ENCODE measurements at places on chromosomes 16 and 17. TPM values are rescaled to one million over a fixed set of nuclear protein-coding genes. Genes with fewer than 3 reads are reported as not detected.

TNFSF12 gene
- total RNA-seq = 17.0 TPM

TPSG1 gene
- not detected for total RNA-seq

CD300LD gene
- total RNA-seq = not detected

PYCARD gene
- total RNA-seq = 120 TPM

HSDL1 gene
- 27.2 TPM for total RNA-seq

OR1A2 gene
- total RNA-seq = not detected

SLC46A1 gene
- 8.1 TPM for total RNA-seq

TBC1D3K gene
- not detected for total RNA-seq

NTN1 gene
- total RNA-seq = 3.0 TPM

DPEP2 gene
- not detected for total RNA-seq

YBX2 gene
- total RNA-seq = 0.29 TPM

TERB1 gene
- total RNA-seq = not detected

PRSS27 gene
- total RNA-seq = 0.58 TPM

ATP2C2 gene
- total RNA-seq = not detected

TELO2 gene
- 23.3 TPM for total RNA-seq

C17orf100 gene
- 0.58 TPM for total RNA-seq

TEX14 gene
- not detected for total RNA-seq

CLEC19A gene
- total RNA-seq = not detected

SBK1 gene
- total RNA-seq = not detected

TCAP gene
- total RNA-seq = 0.50 TPM

TBC1D3C gene
- total RNA-seq = not detected

RARA gene
- 8.6 TPM for total RNA-seq

SYT17 gene
- 0.66 TPM for total RNA-seq

C16orf86 gene
- 9.6 TPM for total RNA-seq

ZNF778 gene
- total RNA-seq = 6.8 TPM

RBFOX1 gene
- not detected for total RNA-seq

FOXL1 gene
- 27.3 TPM for total RNA-seq

CIITA gene
- total RNA-seq = 0.33 TPM

FOXN1 gene
- not detected for total RNA-seq

LPCAT2 gene
- total RNA-seq = 31.0 TPM

MMP28 gene
- not detected for total RNA-seq

PIGS gene
- 61.2 TPM for total RNA-seq

SKAP1 gene
- total RNA-seq = not detected

ENPP7 gene
- not detected for total RNA-seq

PPL gene
- total RNA-seq = 51.5 TPM

GGT6 gene
- total RNA-seq = not detected

SLC13A2 gene
- total RNA-seq = not detected

OR3A3 gene
- total RNA-seq = not detected

MYCBPAP gene
- 1.5 TPM for total RNA-seq

NPIPB6 gene
- 6.1 TPM for total RNA-seq

TBC1D3 gene
- total RNA-seq = not detected

AGRP gene
- total RNA-seq = not detected

LGALS9B gene
- total RNA-seq = not detected

CLEC3A gene
- not detected for total RNA-seq

LITAFD gene
- total RNA-seq = not detected

PABPN1L gene
- not detected for total RNA-seq

CCDC200 gene
- not detected for total RNA-seq

CCL13 gene
- total RNA-seq = not detected

HS3ST3B1 gene
- 11.5 TPM for total RNA-seq

P2RX5 gene
- 4.1 TPM for total RNA-seq

NXPH3 gene
- 0.15 TPM for total RNA-seq

MT1A gene
- total RNA-seq = 1.7 TPM

ZSCAN10 gene
- not detected for total RNA-seq

APOH gene
- not detected for total RNA-seq

GAS7 gene
- total RNA-seq = 8.4 TPM

All from smooth muscle cell of trachea (primary cell).